ENCODE measurements at places on chromosomes 3 and 15. TPM values are rescaled to one million over a fixed set of nuclear protein-coding genes. Genes with fewer than 3 reads are reported as not detected.

GRCh38 chr15:57376696-57377477 lies 582 bp downstream of the CGNL1 start:
- peak; percentile 81 for DNase-seq

Gene DLL4
- 0.64 TPM for total RNA-seq

DNA sequence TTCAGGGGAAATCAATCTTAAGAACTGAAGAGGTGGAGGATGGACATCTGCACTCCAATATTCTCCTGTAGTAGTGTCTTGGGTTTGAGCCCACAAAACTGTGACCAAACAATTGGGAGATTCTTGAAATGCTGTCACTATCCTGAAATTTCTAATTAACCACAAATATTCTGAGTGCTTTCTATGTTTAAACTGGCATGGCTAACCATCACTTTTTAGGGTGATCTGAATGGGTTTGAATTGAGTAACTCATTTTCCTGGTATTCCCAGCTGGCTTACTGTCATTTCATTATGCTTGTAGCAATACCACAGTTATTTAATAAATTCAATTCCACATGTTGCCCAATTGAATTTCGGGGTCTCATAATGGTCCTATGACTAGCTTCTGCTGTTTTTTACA lies 216.9 kb upstream of the DCBLD2 start:
- no peak for DNase-seq

GRCh38 chr3:184236033-184236410 lies 6.6 kb downstream of the VWA5B2 start:
- DNase-seq = peak; percentile 82

DNA sequence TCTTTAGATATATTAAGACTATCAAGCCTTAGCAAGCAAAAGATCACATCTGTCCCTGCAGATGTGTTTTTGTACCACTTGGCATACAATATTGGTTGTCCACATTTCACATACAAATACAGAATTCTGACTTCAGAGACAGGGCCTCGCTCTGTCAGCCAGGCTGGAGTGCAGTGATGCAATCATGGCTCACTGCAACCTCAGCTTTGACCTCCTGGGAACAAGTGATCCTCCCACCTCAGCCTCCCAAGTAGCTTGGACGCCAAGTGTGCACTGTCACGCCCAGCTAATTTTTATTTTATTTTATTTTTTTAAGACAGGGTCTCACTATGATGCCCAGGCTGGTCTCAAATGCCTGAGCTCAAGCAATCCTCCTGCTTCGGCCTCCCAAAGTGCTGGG lies 53.0 kb upstream of the ACTL6A start:
- no peak for DNase-seq

Gene CNTN4
- total RNA-seq = 10.8 TPM

DNA sequence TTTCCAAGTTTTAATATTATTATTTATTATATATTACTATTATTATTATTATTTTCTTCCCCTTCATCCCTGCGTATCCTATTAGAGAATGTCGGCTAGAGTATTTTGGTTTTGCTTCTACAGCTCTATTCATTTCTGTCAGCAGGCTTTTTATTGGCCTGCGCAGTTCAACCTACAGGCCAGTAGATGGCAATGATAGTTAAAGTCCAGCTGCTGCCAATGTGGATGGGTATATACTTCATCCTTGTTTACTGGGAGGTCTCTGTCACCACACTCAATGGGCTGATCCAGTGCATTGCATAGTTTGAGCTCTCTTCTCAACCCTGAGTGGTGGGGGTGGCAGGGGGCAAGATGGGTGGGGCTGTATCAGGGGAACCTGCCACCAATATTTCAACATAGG lies 799.8 kb downstream of the NSUN3 start:
- peak; percentile 61 for DNase-seq

- no peak for DNase-seq
Measured at GRCh38 chr15:27429577-27429976, 458.6 kb downstream of the GABRG3 start.

Gene RPL15
- 2,107 TPM for total RNA-seq

Gene ADAMTS17
- 0.82 TPM for total RNA-seq

- no peak for DNase-seq
Measured at GRCh38 chr3:100114413-100115030, at the start of gene FILIP1L. FILIP1L (minus strand) TSS chr3:100114501.

GRCh38 chr3:171904829-171905228 lies 61.7 kb downstream of the TMEM212 start:
- DNase-seq = no peak

Gene TEX9
- total RNA-seq = 8.7 TPM

GRCh38 chr15:87661454-87662355 lies 594.8 kb downstream of the NTRK3 start:
- DNase-seq = no peak

DNA sequence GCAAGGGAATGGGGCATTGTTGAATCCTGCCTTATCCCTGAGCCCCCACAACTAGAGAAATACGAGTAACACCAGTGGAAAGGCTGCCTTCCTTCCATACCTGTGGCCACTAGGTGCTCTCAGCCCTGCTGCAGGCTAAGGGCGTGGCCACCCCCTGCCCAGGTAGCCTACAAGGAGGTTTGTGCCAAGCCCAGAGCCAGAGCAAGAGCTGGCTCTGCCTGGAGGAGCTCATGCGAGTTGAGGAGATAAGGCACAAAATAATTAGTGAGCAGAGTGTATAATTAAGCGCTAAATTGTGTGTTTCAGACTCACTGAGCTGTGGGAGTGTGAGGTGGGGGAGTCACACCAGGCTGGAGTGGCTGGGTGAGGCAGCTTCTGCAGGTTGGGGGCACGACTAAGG lies 49.2 kb downstream of the TPRA1 start:
- no peak for DNase-seq

DNA sequence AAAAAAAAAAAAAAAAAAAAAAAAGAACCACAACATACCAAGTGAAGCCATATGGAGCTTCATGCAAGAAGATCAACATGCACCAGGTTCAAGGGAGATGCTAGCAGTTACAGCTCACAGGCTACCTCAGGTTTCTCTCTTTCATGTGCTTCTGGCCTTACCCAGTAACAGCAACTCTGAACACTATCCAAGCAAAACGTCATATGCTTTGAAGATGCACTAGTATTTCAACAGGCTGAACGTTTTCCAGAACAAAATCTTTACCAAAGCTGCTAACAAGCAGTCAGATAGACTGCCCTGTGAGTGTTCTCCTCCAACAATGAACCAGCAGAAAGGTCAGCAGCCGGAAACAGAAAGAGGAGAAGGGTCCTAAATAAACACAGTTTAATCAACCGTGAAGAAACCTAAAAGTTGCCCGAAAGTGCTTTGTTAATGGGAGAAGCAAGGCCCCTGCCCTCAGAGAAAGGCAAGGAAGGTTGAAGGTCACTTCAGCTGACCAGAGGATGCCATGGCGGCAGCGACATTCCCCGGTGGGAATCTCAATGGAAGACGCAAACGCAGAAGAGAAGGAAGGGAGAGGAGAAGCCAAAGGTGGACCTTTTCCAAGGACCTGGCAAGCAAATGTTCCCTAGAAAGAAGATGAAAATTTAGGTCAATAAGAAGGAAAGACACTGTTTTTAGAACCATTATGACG lies 80.1 kb downstream of the CCNL1 start:
- DNase-seq = peak; percentile 16

DNA sequence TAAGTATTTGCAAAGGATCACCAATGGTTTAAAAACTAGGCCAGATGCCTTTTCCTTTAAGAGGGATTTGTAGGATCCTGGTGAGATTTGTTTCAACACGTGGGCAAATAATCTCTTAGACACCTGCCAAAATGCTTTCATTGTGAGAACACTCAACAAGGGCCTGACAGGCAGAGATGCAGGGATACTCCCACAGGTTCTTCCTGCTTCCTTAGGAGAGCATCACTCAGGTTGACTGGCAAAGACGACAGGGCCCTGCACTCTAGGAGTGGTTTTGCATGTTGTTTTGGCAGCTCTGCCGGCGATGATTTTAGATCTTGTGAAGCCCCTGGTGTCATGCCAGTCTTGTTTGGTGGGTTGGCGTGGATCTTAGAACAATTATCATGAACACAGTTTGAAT lies 184.5 kb downstream of the NR1D2 start:
- DNase-seq = no peak

GRCh38 chr15:72614810-72615532 lies 39.5 kb upstream of the GOLGA6B start:
- DNase-seq = no peak

- no peak for DNase-seq
Measured at GRCh38 chr15:54410481-54410880, 432.2 kb downstream of the UNC13C start.

Gene LRRC49
- 7.3 TPM for total RNA-seq

GRCh38 chr3:28544236-28544635 lies 195.6 kb upstream of the AZI2 start:
- DNase-seq = no peak

Gene AMOTL2
- total RNA-seq = 103 TPM
